Activated CD8-positive, alpha-beta memory T cell treated with anti-CD3 and anti-CD28 coated beads, Interleukin-2, amount 50 U/mL, for 48 hours (primary cell): ENCODE measurements at places on chromosomes 3 and 15.

GRCh38 chr3:50296721-50297383, 2.4 kb downstream of the HYAL3 start:
- DNase-seq = no peak

DNA sequence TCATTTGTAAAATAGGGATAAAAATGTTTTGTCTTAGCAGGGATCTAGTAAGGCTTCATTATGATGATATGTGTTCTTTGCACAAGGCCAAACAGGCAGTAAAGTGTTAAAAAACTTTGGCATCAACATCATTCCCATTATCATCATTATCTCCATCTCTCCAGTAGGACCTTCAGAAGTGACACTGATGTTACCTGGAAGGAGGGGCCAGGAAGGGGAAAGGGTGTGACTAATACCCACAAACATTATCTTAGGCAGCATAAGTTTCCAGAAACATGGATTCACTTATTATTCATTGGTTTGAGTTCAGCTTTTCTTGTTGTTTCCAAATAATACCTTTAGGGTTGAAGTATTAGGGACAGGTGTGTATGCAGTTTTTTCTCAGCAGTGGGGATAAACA, 399.6 kb downstream of the PTPRG start:
- no peak for DNase-seq

DNA sequence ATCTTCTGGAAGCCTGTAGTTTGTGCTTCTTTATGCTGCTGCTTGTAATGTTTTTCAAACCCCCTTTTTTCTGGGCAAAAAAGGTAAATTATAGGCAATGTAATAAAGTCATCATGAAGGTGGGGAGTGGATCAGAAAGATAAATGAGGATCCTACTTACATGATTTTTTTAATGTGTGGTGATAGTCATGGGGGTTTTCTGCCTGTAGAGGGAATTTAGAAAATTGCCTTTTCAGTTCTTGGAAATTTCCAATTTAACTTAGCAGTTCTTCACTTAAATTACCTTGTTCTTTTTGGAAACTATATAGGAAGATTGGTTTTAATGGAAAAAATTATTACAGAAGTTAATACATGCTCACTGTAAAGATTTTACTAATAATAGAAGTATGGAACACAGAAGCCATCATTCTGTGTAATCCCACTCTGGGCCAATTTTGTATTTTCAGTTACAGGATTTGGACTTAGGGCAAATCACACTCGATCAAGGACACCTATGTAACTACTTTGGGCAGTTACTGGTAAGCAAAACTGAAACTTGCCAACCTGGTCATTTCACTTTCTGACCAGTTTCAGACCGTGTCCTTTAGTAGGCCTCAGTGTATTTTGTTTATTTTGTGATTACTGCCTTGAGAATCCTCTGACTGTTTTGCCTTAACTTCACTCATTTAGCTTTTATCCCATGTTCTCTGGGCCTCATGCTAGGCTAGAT, 10.5 kb upstream of the SCAANT1 start:
- DNase-seq = no peak

GRCh38 chr3:80097674-80098073, 329.9 kb upstream of the ROBO1 start:
- no peak for DNase-seq

DNA sequence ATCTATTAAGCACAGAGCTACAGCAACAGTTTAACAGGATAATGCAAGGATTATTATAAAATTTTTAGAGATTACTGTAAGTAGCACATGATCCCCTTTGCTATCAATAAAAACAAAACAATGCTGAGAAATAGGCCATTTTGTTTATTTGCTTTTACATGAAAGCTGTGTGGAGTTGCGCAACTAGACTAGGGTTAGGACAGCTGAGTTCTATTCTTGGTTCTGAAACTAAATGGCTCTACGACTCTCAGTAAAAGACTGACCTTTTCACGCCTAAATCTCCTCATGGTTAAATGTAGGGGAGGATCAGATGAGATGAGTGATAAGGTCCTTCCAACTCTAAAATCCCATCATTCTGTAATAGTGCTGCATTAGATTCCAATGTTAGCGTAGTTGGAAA, 25.0 kb downstream of the KCNMB2 start:
- no peak for DNase-seq
